BJ (cell line): ENCODE measurements at places on chromosomes 3 and 15.
A peak's percentile ranks its signal among the peaks of the same experiment; 100 is the strongest.

GRCh38 chr3:15576475-15576874 lies 24.9 kb downstream of the HACL1 start:
- no peak for DNase-seq

DNA sequence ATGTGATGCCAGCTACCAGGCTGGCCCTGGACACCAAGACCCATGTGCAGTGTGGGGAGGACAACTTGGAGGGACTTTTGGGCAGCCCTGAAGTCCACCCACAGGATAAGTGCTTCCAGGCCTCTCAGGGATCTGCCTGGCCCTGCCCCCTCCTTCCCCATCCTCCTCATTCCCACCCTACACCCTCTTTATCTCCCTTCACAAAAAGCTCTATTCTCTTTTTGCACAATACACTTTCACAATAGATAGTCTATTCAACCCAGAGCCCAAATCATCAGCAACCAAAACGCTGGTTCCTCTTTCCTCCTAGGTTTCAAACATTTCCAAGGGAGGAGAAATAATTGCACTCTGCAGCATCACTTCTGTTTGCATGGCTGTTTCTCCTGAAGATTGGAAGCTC lies 7.8 kb upstream of the ZNF710 start:
- no peak for DNase-seq

GRCh38 chr3:29718661-29719065 lies 437.8 kb downstream of the RBMS3 start:
- DNase-seq: no peak

- no peak for DNase-seq
Observed at GRCh38 chr3:52596658-52597265, 60.4 kb downstream of the UQCC5 start.

DNA sequence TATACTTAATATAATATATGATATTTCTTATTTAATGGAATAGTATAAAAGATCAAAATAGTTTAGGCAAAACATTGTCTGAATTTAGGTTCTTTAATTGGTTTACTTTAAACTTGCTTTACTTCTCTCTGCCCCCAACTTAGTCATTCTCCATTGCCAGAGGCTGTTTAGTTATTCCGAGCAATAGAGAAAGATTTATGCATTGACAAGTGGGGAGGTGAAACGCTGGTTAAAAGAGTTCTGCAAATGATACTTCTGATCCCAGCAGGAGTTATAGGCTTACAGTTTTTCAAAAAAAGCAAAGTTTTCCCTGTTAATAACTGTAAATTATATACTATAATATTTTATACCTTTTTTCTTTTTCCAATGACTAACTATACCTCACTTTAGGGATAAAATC lies 145.4 kb downstream of the EPHA3 start:
- DNase-seq: no peak

- DNase-seq: no peak
Observed at GRCh38 chr15:33934396-33934795, 33.9 kb upstream of the CHRM5 start.

DNA sequence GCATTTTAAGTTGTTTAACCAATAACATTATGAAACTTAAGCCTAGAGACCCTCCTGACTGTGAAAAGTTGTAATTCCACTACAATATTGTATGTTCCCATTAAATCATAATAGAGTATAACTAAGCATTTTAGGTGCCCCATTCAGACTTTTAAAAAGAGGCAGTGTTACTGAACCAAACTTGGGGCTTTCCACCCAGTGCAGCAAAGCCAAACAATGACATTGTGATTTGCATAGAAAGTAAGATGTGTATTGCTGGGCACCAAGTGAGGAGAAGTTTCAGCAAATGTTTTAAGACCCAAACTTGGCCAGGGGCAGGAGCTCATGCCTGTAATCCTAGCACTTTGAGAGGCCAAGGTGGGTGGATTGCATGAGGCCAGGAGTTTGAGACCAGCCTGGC lies 706.2 kb downstream of the GRM7 start:
- no peak for DNase-seq

GRCh38 chr15:97961067-97961954 lies 808 bp downstream of the ARRDC4 start:
- no peak for DNase-seq

GRCh38 chr15:39657181-39657580 lies 76.3 kb downstream of the THBS1 start:
- DNase-seq: no peak

DNA sequence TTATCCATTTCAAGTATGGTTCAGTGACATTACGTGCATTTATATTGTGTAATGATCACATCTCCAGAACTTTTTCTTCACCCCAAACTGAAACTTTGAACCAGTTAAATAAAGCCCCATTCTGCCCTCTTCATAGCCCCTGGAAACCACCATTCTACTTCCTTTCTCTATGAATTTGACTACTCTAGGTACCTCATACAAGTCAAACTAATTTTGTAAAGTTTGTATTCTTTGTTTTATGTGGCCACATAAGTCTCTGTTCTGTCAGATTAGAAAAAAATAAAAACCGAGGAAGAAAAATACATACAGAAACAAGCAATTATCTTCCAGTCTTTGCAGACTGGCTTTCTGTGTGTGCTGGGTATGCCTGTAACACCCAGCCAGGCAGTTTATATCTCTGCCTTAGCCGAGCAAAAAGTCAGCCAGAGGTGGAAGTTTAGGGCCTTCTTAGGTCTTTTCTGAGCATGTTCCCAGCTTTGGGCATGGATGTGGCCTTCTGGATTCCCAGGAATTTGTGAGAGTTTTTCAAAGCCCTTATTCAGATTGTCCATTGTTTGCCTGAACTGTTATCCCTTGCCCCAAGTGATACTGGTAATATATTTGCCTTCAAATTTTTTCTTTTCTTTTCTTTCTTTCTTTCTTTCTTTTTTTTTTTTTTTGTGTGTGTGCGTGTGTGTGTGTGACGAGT lies 6.0 kb upstream of the GRAMD1C start:
- DNase-seq: no peak

GRCh38 chr15:88002706-88003105 lies 253.8 kb downstream of the NTRK3 start:
- DNase-seq: no peak

- DNase-seq: no peak
Observed at GRCh38 chr15:27695726-27696125, 403.4 kb downstream of the OCA2 start.

DNA sequence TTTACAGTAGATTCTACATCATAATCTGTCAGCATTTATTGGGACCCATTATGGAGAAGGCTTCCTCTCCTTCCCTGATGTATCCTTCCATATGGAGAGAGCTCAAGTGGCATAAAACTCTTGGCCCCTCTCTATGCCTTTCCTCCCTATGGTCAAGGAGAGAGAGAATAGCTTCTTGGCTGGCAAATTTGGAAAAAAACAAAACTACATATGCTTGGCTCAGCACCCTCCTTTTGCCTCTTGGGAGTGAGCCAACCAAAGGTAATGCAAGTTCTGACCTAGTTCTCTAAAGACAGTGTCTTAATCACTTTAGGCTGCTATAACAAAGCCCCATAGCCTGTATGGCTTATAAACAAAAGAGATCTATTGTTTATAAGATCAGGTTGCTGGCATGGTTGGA lies 37.5 kb downstream of the C3orf70 start:
- no peak for DNase-seq

DNA sequence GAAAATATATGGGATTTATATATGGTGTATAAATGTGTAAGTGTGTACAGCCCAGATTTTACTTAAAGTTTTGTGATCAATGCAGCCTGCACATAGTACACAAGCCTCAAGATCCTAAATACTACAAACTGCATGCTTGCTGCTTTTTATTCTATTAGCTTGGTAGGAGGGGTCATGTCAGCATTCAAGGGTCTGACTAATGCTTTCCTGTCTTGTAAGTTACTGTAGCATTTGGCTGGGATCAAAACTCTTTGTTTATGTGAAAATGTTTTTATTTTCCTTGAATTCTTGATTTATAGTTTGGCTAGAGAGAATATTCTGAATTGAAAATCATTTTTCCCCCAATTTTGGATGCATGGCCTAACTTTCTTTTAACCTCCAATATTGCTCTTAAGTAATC lies 370.9 kb downstream of the NSUN3 start:
- no peak for DNase-seq

GRCh38 chr3:100032243-100032642 lies 82.1 kb downstream of the FILIP1L start:
- no peak for DNase-seq

DNA sequence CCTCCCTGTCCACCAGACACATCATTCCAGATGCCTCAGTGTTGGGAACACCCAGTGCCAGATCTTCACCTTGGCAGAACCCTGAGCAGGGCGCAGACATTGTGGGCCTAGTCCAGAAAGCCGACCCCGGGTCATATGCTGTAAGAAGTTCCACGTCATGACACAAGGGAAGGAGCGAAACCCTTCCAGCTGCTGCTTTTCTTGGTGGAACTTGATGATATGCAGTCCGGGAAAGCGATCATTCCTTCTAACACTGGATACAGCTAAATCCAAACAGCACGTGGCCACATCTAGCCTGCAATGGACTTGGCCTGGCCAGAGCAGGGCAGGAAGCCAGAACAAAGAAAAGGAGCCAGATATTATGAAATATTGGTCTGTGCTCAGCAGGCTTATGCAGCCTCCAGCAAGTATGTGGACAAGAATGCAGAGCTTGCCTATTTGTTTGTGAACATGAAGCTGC lies 22.0 kb downstream of the GASK1A start:
- peak; percentile 78 for DNase-seq

GRCh38 chr3:132870541-132870940 lies 148.3 kb upstream of the NPHP3 start:
- DNase-seq: no peak

- peak; percentile 90 for DNase-seq
Observed at GRCh38 chr3:114608293-114608692, 314.5 kb downstream of the TIGIT start.

DNA sequence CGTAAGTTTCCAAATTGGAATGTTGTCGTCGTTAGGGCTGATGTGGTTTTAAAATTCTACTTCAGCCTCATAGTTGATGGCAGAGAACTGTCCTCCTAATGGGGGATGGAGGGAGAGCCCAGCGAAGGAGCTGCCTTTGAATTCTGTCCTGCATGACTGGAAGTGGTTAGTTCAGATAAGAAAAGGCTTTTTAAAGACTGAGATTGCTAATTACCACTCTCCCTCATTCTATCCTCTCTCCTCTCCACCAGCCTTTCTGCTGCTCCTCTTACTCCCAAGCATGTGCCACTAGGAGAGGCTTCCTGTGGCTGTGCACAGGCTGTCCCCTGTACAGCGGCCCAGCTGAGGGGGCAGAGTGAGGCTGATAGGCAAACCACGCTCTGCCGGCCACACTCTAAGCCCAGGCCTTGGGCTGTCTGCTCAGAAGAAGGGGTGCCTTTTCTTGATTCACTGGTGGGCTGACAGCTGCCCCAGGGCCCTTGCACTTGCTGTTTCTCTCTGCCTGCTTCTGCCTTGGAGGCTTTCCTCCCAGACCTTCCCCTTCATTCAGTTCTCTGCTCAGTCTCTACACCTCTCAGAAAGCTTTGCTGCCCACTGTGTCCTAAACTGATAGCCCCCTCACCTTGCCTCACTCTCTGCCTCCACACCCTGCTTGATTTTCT lies 8.7 kb upstream of the PAQR9 start:
- DNase-seq: no peak

- no peak for DNase-seq
Observed at GRCh38 chr15:101528108-101528916, 38.8 kb upstream of the PCSK6 start.

DNA sequence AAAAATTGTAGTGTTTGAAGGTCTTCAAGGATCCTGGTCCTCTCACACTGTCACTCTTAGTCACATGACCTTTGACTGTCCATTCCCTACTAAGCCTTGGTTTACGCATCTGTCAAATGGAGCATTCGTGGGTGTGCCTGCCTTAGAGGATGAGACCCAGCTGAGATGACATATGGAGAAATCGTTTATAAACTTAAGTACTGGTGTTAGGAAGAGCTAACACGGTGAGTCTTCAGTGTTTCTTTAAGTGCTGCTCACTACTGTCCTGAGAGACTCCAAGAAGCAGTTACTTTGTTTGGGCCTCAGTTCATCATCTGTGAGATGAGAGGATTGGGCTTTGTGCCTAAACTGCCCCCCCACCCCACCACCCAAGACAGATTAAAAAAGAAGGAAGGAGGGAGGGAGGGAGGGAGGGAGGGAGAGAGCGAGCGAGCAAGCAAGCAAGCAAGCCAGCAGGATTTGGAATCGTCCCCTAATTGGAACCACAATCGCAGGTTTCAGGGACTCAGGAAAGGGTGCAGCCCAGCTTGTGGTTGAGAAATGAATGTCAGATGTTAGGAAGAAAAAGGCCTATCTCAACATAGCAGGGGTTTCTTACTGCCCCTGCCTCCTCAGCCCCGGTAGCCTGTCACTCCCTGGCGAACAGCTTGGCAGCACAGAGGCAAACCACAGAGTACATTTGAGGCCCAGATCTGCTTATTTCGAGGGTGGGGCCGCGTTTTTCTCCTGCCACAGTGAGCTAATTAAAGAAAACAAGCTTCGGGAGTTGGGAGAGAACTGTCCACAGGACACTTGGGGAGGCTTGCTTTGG lies 32.7 kb downstream of the SMAD3 start:
- DNase-seq: peak; percentile 69

DNA sequence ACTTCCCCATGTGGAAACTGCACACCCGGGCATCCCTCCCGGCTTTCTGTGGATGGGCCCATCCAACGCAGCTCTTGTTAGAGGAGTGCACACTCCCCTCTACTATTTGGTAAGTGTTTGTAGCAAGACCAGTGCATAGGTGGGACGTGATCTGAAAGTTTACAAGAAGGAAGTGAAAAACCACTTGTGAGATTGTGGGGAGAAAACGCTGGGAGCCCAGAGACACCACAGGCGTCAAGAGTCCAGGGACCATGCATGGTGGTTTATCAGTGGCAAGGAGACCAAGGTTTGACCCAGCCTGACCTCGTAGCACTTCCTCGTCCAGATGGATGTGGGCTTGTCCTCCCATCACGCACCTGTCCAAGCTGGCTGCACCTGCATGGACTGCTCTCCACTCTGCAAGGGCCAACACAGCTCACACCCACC lies 51.6 kb downstream of the ATP10A start:
- DNase-seq: no peak

GRCh38 chr3:16516695-16517481 lies 3.4 kb upstream of the RFTN1 start:
- no peak for DNase-seq

GRCh38 chr3:127951276-127951675 lies 36.2 kb downstream of the KBTBD12 start:
- DNase-seq: no peak

DNA sequence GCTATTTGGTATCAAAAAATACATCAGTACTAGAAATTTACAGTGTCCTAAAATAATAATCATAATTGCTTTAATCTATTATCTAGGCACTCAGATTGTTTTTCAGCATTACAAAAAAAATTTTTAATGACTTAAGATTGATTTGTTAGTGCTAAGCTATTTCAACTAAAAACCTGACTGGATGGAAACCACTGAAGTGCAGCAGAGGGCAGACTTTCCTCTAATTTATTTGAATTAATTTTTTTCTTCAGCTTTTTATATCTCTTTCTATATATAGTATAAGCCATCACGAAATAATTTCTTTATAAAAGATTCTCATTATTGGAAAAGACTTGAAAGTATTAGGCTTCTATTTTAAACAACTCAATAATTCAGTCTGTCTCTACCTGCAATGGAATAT lies 131.4 kb downstream of the IQCH start:
- DNase-seq: no peak

DNA sequence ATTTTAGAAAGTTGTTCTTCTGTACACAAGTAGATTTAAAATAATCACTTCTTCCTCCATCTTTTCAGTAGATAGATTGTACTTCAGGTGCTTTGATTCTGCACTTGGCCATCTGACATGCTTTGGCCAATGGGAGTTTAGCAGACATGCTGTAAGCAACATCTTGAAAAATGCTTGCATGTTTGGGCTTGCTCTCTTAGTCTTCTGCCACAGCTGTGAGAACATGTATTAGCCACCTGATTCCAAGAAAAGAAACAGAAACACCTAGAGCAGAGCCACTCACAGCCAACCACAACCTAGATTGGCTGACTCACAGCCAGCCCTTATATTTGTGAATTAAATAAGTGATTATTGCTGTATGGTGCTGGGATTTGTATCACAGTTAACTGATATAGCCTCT lies 70.2 kb upstream of the GADL1 start:
- DNase-seq: no peak
